Mucosa of descending colon (tissue), 3 donors: ENCODE measurements at places on chromosomes 16 and 17. TPM values are rescaled to one million over a fixed set of nuclear protein-coding genes. Genes with fewer than 3 reads are reported as not detected.
A peak's percentile ranks its signal among the peaks of the same experiment; 100 is the strongest.

DNA sequence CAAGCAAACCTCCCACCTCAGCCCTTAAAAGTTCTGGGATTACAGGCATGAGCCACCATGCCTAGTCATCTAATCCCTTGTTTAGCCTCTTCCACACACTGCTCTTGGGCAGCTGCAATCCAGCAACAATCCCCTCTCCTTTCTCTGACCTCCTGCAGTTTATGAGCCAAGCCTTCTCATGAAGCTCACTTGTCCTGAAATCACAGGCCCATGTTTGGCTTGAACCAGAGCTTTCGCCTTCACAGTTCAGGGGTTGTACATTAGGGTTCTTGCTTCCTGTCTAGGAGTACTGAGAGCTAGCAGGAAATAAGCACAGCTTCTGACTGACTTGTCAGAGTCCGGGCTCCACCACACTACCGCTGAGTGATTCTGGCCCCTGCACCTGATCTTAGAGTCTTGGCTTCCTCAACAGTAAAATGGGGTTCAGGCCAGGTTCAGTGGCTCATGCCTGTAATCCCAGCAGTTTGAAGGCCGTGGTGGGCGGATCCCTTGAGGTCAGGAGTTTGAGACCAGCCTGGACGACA, 16.3 kb downstream of the ERAL1 start:
- no peak for DNase-seq

DNA sequence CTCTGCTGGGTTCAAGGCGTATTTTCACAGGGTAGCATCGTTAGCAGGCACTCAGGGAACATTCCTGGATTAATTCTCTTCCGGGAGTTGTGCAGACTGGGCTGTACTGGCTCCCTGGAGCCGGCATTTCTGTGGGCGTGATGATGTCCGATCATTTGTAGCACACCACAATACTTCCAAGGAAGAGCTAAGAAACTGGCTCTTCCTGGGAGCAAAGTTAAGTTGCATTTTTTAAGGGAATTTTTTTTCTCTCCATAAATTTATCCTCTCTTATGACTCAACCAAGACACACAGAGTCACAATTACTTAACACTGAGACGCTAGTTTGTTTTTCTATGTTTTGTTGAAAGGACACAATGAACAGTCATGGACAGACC, 211.6 kb upstream of the FOXF1 start:
- DNase-seq = no peak

DNA sequence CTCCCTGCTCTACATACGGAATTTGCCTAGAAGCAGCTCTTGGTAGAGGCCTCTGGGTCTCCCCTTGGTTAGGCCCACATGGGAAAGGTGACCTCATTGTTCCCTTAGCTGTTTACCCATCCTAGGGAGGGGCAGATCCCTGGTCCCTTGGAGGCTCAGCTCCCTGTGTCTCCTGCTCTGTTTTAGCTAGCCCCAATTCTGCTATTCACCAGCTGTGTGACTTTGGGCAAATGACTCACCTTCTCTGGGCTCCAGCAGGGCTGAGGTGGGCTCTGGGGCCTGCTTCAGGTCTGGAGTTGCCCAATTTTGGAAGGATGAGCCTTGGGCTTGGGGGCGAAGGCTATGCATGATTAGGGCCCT, 3.9 kb downstream of the ABCC3 start:
- peak; percentile 19 for DNase-seq

- DNase-seq = no peak
Observed at GRCh38 chr17:35998018-35998545, 3.3 kb downstream of the CCL15 start.

DNA sequence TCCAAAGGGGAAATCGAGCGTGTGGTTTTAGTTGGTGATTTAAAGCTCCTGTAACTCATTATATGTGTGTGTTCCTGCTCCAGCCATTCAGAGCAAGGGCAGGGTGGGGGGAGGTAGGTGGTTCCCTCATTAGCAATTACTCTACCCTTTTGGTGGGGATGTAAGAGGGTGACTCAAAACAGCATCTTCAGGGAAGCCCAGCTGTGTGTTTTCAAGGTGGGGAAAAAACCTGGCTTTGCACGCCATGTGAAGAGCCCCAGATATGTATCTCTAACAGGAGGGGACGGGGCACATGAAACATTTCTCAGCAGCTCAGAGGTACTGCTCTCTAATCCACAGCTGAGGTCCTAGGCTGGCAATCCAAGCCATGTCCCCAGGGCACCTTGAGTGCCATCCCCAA, 241.3 kb upstream of the ZFHX3 start:
- no peak for DNase-seq

DNA sequence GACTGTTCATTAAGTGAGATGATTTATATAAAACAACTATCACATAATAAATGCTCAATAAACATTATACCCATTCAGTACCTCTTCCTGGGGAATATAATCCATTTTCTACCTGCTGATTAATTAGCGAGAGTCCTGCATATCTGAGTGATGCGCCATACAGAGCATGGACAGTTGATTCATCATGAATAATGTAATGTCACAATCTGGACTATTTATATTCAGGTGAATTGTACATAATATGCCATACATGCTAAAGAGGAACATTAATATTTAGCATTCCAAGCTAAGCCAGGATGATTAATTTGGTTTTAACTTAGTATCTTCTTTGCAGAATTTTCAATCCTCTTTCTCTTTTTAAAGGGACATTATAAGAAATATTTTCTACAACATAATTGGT, 362.0 kb upstream of the XYLT1 start:
- DNase-seq = no peak

- no peak for DNase-seq
Observed at GRCh38 chr17:16494059-16494458, 2.1 kb upstream of the LRRC75A start.

GRCh38 chr16:88886845-88887521, 20.5 kb upstream of the PABPN1L start:
- DNase-seq = peak; percentile 70

- DNase-seq = no peak
Observed at GRCh38 chr17:29063992-29064391, 21.1 kb downstream of the PIPOX start.

DNA sequence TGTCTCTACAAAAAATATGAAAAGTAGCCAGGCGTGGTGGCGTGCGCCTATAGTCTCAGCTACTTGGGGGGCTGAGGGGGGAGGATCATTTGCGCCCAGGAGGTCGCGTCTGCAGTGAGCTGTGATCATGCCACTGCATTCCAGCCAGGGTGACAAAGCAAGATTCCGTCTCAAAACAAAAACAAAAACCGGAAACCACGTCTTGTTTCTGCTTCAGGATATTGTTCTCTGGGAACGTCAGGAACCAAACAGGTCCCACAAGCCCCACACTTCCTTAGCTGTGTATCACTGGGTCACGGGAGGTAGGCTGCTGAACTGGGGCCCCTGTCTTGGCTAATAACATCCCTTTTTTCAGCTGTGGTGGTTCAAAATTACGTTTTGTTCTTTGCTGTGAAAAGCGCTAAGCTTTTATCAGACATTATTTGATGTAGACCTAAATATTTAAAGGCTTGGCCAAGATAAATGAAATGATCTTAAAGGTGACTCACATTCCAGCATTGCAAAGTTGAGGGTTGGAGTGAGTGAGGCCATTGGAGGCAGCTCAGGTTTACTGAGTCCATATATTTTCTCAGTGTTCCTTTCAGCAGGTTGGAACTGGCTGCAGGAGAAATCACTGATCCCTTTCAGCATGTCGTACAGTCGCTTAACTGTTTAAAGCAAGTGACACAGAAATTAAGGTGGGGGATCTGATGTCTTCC, 16.4 kb upstream of the SEC14L1 start:
- DNase-seq = no peak

DNA sequence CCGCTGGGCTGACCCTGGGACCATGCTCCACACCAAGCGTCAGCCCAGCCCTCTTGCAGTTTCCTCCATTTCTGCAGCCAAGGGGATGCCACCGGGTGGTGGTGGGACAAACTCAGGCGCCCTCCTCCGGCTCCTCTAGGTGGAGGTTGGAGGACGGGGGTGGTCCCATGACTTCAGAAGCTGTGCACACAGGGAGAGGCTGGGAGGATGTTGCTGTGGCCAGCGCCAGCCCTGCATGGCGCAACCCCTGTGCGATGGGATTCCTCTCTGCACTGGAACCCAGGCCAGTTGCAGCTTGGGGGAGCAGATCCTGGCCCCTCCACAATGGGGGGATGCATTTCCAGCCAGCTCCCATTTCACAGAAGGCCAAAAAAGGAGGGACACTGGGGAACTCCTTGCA, 246.5 kb downstream of the C16orf95 start:
- no peak for DNase-seq

DNA sequence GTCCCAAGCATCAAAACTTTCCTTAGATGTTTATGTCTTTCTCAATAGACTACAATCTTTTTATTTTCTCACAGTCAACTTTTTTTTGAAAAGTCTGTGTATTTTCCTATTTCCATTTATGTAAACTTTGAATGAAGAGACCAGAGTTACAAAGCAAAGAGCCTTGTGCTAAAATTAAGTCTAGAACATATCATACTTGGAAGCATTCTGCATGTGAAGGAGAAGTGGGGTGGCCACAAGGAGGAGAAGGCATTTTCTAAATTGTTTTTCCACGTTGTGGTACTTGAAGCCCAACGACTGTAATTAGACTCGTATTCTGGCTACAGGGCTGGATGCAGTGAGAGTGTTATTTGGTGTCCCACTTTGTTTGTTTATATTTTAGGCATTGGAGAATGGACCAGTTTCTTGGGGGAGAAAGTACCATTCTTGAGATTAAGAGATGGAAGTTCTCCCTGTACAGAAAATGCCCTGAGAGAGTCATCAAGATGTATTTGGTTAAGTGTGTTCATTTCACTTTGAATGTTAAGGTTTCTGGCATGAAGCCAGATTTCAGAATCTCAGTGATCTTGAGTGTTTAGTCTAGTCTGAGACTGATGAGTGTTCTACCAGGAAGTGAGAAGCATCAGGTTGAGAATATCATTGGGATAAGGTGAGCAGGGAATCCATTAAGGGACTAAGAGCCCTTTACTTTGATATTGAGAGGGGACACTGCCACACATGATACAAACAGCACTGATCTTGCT, 71.6 kb downstream of the MAP2K6 start:
- no peak for DNase-seq

- no peak for DNase-seq
Observed at GRCh38 chr17:42514279-42514678, 21.8 kb upstream of the NAGLU start.

DNA sequence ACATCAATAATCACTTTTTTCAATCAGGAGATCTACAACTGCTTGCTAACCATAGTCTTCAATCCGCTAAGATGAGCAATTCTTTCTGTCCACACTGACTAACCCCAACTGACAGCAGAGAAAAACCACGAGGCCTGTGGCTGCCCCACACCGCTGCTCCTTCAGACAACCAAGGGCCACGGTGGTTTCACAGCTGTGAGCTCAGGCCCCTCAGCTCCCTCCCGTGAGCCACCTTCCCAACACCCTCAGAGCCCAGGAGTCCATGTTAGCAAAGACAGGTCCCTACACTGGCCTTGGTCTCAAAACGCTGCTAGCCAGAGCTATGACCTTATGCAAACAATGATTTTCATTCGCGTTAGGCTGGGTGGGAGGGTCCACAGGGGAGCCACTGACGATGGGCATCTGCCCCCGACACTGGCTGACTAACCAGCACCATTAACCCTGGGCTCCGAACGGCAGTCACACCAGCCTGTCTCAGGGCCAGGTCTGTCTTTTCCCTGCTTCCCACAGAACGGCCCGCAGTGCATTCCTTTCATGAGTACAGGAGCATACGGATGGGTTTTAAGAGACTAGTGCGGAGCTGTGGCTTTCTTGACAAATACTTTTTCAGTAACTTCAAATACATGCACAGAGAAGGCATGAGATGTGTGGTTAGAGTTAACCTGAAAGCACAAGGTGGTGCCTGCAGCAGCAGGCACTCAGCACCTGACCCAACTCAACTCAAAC, 67.3 kb downstream of the ANKRD11 start:
- no peak for DNase-seq

GRCh38 chr16:72837846-72838585, 209.9 kb downstream of the ZFHX3 start:
- no peak for DNase-seq

DNA sequence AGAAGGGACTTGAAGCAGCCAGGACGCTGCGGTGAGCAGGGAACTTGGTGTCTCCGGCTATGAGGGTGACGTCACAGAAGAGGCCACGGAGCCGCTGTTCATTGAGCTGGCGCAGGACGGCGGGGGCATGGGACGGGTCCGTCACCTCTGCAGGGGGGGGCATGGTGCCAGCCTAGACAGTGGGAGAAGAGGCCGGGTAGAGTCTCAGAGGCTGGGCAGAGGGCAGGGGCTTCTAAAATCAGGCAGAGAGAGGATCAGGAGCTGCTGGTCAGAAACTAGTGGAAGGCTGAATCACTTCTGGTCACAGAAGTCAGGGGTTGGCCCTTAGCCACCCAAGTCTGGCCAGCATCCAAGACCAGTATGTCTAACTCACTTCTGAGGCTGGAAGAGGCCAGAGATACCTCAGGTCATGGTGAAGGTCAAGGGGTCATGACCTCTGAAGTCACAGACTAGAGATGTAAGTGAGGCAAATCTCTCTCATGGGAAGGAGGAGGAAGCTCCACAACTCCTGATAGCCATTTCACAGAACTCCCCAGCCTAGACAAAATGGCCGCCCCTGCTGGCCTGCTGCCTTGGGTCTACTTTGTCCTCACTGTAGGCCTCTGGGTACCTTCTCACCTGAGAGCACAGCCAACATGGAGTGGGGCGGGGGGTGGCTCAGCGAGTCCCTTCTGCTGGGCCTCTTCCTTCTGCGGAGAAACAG, 12.6 kb downstream of the ZBTB4 start:
- DNase-seq = no peak

GRCh38 chr16:84826558-84826941, 6.8 kb downstream of the CRISPLD2 start:
- DNase-seq = peak; percentile 52

GRCh38 chr16:69522041-69522578, 43.7 kb upstream of the NFAT5 start:
- DNase-seq = no peak

DNA sequence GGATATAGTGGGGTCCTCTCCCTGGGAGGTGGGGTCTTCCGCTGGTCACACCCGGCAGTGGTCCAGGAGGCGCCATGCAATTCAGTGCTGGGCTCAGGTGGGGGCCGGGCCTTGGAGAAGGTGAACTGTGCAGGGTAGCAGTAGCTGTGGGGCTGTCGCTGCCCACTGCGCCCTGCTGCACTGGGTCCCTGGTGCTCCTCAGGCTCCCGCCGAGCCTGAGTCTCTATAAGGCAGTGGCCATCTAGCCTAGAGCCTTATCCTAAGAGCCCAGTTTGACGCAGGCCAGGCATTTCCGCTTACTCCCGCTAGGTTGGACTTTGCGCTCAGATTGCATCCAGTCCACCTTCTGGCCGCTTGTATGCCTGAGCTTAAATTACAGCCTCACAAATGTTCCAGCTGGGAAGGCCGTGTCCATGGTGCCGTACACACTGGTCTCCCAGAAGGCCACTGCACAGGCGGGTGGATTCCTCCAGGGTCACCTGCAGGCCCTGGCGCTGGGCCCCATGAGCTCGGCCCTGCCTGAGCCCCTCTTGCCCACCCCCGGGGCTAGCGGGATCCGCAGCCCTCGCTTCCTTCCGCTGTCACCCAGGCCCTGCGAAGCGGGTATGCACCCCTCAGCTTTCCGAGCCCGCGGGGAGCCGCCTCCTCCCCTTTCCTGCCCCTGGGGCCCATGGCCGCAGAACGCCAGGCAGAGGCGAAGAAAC, 1762.2 kb downstream of the TP53TG3F start:
- DNase-seq = no peak

GRCh38 chr17:81460856-81461460, 51.6 kb downstream of the ACTG1 start:
- no peak for DNase-seq

Gene PGAP3
- total RNA-seq = 74.6 TPM

Gene ZFPM1
- total RNA-seq = 10.3 TPM

Gene EMP2
- total RNA-seq = 92.9 TPM

Gene MPP2
- total RNA-seq = 0.55 TPM

Gene KRTAP4-9
- total RNA-seq = not detected

Gene AIPL1
- not detected for total RNA-seq

Gene AARS1
- 30.1 TPM for total RNA-seq

Gene TBC1D3I
- total RNA-seq = 0.55 TPM

Gene GP1BA
- not detected for total RNA-seq

Gene NEUROD2
- total RNA-seq = 0.05 TPM
